HFF-Myc (cell line): ENCODE measurements at places on chromosomes 3 and 15.

DNA sequence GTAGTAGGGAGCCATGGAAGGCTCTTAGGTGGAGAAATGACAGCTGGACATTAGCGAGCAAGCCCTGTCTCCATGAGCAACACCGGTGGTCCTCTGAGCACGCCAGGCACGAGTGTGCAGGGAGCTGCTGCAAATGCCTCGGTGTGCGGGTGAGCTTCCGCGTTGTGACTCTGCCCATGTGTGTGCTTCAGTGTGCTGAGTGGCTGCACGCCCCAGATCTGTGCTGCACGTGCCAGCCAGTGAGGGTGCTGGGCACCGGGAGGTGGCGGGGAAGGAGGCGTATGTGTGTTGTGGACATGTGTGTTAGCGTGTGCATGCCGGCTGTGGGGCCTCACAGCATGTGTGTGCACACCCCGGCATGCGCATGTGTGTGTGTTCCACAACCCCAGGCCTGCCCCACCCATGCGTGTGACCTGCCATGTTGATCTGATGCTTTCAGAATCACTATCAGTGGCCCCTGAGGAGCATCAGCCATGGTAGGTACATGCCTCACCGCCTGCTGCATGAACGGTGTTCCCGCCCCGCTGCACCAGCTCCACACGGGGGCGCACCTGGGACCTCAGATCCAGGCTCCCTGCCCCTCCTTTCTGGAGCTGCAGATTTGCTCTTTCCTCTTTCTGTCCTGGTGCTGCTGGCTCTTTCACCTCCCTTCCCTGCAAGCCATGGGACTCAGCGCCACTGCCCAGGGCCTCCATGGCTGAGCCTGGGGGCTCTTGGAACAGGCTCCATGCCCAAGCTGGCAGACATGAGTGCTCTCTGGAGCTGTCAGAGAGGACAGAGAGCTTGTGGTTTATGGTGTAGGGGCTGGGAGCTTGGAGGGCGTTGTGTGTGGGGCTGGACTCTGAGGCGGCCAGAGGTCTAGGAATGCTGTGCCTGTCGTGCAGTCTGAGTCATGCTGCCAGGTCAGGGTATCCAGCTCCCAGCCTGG, 169.4 kb downstream of the TBC1D2B start:
- DNase-seq = no peak

- DNase-seq = no peak
These were observed 364.9 kb downstream of the NR2F2 start for GRCh38 chr15:96695426-96695825.

DNA sequence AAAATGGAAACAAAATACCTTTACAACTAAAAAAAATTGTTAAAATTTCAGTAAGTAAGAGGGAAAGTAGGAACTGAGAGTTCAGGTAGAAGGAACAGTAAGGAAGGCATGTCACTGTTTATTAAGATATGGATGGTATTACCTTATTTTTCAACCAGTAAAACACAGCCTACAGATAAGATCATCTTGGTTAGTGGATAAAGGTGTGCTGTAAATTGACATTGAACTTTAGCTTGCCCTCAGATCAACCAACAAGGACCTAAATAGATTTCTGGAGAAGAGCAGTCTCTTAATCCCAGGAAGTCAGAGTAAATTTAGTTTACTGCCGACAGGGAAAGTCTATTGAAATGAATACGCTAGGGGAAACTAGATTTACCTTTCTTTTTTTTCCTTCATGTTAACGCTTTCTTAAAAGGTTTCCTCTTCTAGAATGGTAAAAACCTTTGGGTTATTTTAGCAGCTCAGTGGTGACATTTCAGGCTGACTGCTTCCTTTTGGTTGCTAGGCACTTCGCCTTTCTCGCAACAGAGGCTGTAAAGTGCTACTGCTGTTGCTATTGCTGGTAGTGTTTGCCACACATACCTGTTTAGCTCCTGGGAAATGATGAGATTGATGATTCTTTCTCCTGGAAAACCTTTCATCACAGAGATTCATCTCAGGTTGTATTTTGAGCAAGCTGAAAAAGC, 12.9 kb downstream of the DZIP3 start:
- DNase-seq = no peak

- no peak for DNase-seq
These were observed 13.7 kb upstream of the ULK4 start for GRCh38 chr3:41975416-41976103.

DNA sequence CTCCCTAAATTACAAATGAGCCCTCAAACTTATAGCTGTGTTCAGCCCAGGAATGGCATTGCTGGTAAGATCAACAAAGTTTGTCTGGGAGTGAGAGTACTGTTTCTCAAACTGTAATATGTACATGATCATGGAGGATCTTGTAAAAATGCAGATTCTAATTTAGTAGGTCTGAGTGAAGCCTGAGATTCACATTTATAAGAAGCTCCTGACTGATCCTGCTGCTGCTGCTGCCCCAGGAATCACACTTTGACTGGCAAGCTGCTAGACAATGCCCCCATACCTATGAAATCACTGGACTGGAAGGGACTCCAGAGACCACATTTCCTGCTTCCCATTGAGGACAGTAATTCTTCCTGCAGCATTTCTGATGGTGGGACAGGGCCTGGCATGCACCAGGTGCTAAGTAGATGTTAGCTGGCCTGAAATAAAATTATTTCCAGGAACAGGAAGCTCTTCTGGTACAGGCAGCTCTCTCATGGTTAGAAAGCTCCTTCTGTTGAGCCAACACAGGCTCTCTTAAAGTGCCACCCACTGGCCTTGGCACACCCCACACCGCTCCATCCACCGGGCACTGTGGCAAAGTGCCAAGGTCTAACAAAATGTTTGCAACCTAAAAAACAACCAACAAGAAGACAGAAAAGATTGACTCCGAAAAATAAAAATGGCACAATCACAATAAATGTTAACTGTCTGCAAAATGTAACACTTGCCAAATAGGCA, 36.7 kb upstream of the ZNF710 start:
- no peak for DNase-seq

DNA sequence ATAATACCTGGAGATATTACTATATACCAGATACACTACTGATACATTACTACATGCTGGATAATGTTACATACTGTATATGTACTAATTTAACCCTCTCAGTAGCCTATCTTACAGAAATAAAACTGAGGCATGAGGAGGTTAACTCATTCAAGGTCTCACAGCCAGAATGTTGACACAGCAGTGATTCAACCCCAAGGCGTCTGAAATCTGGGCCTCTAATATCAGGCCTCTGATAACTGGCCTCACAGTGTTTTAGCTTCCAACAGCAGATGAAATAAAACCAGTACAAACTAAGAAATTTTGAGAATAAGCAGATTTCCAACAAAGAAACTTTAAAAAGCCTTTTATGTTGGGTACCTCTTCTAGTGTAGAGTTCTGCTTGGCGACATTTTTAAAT, 23.4 kb downstream of the DZIP1L start:
- DNase-seq = no peak

GRCh38 chr15:90259524-90259923, 5.9 kb upstream of the NGRN start:
- no peak for DNase-seq

DNA sequence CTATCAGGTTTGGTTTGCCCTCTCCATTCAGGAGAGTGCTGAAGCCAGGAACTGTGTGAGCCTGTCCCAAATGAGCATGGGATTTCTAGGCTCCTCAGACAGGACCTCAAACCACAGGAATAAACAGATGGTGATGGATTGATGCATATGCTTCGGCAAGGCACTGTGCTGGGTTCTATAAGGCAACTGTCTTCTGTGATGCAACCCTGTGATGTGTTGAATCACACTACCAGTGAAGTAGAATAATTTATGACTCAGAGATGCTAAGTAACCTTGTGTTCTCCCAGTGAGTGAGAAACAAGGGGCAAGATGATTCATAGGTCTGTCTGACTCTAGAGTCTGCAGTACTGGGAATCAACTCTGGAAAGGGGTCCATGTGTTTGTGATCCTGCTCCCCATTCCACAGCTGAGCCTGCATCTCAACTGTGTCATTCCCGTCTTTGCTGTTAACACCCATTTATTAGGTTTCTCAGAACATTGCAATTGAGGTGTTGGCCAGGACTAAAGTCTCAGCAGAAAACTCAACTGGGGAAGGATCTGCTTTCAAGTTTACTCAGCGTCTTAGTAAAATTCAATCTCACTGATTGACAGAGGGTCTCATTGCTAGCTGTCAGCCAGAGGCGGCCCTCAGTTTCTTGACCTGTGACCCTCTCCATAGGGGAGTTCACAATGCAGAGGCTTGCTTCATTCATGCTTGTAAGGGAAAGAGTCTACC, 510.1 kb upstream of the CFAP20DC start:
- DNase-seq = peak; percentile 49

GRCh38 chr3:27127195-27127594, 242.0 kb downstream of the NEK10 start:
- DNase-seq = no peak

DNA sequence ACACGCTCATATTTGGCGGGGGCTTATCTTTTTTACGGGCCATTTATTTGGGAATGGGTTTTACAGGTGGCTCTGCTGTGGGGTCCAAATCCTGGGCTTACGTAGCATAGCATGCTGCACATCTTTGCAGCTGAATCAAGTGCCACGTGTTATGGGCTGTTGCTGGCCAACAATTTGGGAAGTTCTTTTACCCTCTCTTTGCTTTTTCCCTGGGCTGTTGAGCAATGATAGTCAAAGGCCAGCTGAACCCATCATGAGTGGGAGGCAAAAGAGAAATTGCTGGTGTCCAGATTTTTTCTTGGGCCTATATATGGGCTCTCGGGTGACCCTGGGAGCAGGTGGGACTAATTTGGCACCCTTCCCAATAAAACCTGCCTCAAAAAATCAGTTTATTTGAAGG, 209.3 kb upstream of the SATB1 start:
- DNase-seq = no peak

- no peak for DNase-seq
These were observed 158.3 kb downstream of the SV2B start for GRCh38 chr15:91258415-91258759.

DNA sequence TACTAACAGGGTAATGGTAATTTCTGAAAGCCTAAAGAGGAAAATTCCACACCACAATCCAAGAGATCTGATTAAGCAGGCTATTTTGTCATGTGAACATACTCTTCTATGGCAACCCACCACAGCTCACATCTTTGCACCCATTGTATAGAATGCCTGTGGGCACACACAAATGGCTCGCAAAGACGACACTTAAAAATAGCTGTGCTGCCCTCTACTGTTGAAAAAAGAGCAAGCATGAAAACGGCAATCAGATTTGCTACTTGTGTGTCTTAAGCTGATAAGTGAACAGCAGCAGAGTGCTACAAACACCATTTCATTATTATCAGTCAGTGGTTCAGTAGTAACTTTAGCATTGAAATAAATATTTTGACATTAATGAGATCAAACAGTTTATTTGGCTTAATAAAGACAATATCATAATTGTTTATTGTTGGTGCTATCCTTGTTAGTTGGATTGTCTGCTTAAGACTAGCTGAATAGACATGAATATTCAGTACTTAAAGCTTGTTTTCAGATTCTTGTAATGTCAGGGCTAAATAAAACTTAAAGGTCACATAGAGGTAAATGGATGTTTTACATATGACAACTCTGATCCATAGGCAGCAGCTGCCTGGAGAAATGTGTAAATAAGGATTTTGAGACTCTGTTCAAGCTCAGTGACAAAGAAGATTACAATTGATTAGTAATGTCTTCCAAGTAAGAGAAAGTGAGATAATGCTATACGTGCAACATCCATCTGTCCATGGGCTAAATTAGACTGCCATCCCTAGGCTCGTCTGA, 199.1 kb downstream of the LRRN1 start:
- DNase-seq = no peak

DNA sequence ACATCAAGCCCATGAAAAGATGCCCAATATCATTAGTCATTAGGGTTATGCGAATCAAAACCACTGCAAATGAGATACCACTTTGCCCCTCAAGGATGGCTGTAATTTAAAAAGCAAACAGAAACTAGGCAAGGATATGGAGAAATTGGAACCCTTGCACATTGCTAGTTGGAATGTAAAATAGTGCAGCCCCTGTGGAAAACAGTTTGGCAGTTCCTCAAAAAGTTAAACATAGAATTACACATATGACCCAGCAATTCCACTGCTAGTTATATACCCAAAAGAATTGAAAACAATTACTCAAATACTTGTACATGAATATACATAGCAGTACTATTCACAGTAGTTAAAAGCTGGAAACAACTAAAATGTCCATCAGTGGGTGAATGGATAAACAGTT, 186.8 kb upstream of the CGNL1 start:
- no peak for DNase-seq

- DNase-seq = no peak
These were observed 44.6 kb upstream of the RBMS3 start for GRCh38 chr3:29236146-29236840.

DNA sequence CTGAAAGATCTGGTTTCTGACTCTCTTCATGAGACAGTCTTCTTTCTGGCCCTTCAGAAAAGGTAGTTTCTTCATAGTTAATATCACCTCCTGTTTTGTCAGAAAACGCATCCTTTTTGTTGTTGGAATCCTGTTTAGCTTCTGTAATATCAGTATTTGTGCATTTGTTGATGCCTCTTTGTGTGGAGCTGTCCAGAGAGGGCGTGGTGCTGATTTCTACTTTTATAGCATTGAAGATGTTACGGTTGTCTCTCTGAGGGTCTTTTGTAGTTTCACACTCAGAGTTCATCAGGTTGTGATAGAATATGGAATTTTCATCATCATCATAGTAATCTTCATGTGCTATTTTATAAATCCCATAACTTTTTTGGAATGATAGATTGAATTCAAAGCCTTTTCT, 8.9 kb downstream of the GPR149 start:
- no peak for DNase-seq

- DNase-seq = no peak
These were observed 16.7 kb upstream of the CCDC174 start for GRCh38 chr3:14634763-14635400.

- DNase-seq = no peak
These were observed 60.4 kb upstream of the SLC24A5 start for GRCh38 chr15:48060396-48060795.

GRCh38 chr15:91122296-91122695, 22.2 kb downstream of the SV2B start:
- DNase-seq = no peak

GRCh38 chr3:102059145-102059943, 210.0 kb downstream of the NFKBIZ start:
- no peak for DNase-seq

GRCh38 chr3:149765762-149766334, 13.6 kb upstream of the COMMD2 start:
- DNase-seq = no peak
